ENCODE measurements at places on chromosomes 11 and 22.

DNA sequence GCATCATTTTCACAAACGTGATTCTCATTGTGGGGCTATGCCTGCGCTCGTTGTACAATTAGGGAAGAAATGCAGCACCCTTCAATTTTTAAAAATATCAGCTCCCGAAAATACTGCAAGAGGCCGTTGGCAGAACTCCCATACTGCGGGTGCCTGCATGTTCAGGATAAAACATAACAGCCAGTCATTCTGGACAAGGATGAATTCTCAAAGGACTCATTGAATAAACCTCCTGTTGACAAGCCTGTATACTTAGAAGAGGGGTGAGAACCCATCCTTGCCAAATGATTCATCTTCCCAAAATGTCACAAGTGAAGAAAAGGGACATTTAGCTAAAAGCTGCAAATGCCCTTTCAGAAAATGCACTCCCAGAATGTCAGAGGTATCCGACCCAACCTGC, 141.9 kb downstream of the CSNK2A3 start:
- no peak for DNase-seq

DNA sequence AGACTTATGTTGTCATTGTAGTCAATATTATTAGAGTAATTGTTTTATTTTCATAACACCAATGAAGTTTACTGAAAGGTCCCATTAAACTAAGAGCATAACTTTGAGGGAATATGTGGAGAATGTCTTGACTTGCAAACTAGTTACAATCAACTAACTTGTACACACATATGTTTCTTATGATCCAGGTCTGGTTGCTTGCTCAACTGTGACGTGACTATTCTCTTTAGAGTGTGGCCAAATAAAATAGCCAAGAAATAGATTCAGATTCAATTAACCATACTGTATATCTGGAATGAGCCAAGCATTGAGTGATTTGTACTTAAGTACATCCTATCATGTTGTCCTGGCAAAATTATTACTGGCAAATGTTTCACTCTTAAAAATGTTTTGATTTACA, 101.7 kb downstream of the METTL15 start:
- no peak for DNase-seq

DNA sequence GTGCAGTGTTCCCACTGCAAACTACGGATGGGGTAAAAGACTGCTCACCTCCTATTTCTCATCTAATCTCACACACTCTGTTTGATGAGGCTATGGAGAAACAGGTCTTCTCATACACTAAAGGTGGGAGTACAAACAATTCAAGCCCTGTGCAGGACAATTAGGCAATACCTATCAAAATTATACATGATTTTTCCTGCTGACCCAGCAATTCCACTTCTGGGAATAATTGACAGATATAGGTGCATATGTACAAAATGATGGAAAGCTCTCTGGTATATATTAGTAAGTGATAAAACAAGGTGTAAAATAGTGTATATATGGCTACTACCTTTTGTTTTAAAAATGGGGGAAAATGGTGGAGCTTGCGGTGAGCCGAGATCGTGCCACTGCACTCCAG, 23.1 kb downstream of the BDNF start:
- no peak for DNase-seq

- no peak for DNase-seq
Measured at GRCh38 chr11:116171271-116172140, 601.3 kb downstream of the BUD13 start.

DNA sequence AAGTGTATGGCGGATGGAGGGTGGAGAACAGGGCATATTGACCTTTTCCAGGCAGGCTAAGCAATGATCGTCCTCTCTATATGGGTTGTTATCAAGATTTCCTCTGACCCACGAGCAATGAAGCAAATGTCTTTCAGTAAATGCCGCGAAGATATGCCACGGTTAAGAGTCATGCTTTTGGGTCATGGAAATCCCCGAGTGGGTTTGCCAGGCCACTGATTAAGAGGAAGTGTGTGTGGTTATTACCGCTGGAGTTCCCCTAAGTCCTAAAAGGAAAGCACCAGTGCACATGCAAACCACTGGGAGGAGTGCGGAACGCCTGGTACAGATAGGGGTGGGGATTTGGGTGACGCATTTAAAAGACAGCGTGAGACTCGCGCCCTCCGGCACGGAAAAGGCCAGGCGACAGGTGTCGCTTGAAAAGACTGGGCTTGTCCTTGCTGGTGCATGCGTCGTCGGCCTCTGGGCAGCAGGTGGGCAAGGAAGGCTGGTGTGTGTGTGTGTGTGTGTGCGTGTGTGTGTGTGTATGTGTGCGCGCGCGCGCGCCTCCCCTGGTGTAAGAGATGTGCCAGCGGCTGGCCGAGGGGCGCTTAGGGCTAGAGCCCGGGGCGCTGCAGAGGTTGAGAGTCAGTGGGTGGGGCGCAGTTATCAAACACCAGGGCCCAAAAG, at the start of gene BIRC3:
Gene BIRC3 (plus strand): TSS at position 386 of the 669 bp plus-strand sequence. CDS start 7,026 bp downstream, outside the sequence.
- peak; percentile 91 for DNase-seq

Data from effector CD4-positive, alpha-beta T cell (primary cell).